CD4-positive, alpha-beta T cell treated with Interleukin-17A for 1 hour (primary cell): ENCODE measurements at places on chromosomes 4 and X.

GRCh38 chr4:127888559-127888958, 7.9 kb downstream of the PLK4 start:
- no peak for DNase-seq

- no peak for DNase-seq
Measured at GRCh38 chr4:86611757-86612156, 17.6 kb downstream of the PTPN13 start.

DNA sequence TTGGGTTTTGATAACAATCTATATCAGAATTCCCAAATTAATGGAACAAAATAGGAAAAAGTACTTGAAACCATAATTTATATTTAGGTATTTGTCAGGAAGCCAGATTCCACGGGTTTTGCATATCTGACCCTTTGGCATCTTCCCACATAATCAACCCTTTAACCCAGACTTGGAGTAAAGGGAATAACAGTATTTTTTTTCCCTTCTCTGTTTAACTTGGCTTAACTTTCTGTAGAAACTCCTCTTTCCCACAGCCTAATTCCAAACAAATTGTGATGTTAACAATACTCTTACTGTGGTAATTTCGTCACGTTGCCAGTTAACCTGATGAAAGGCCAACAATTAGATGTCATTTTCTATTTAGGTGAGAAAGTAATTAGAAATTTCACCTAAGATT, 49.4 kb upstream of the GUCY1A1 start:
- DNase-seq, result no peak

DNA sequence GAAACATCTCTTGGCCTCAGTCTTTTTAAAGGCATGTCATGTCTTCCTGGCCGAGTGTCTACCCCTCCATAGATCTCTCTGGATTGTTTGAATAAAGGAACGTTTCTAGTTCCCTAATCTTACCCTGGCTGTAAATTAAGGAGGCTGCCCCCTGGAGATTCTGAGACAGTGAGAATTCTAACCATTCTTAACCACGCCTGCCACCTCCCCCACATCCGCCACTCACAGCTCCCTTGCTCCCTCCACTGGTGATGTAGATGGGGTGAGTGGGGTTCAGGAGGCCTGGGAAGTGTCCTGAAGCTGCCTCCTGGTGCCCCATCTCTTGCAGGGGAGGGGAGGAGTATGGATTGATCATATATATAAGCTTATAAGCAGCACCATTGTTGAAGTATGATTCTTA, 48.0 kb upstream of the TRIM2 start:
- DNase-seq, result peak; percentile 32

GRCh38 chr4:1337376-1337831, 9.6 kb upstream of the UVSSA start:
- no peak for DNase-seq

- no peak for DNase-seq
Measured at GRCh38 chr4:184993247-184993646, 25.0 kb upstream of the HELT start.

DNA sequence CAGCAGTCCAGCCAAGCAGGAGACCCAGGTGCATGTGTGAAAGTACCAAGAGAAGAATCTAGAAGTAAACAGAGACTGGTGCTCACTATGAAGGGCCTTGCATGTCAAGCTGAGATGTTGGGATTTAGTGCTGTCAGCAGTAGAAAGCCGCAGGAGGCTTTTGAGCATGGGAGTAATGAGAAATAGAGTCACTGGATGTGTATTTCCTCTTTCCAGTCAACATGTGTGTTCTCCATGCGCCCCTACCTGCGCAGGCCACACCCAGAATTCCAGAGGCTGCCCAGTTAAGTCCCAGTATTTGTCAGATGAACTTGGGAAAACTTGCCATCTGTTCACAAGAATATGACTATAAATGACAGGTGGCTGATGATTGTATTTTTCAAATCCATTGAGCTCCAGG, 4.5 kb upstream of the MAMLD1 start:
- no peak for DNase-seq

DNA sequence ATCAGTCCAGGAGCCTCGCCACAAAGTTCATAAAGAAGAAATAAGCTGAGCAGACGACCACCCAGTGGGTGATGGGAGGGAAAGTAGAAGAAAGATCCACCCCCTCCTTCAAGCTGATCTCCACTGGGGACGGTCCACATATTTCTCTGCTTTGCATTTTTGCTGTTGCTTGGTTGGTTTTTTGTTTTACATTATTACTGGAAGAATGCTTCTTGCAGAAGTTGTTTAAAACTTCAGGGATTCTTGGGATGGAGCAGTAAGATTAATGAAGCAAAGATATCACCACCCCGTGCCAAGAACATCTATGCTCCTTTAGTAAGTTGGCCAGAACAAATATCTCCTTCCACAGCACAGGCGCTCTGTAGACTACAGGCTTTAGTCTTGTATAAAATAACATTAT, 30.1 kb downstream of the LGI2 start:
- DNase-seq, result no peak

GRCh38 chr4:128924951-128925350, 115.5 kb downstream of the JADE1 start:
- DNase-seq, result no peak

- DNase-seq, result no peak
Measured at GRCh38 chr4:152351080-152351479, 184.8 kb downstream of the FBXW7 start.

- no peak for DNase-seq
Measured at GRCh38 chr4:149409146-149409545, 406.5 kb downstream of the IQCM start.

GRCh38 chr4:83558680-83559079, 22.8 kb downstream of the GPAT3 start:
- DNase-seq, result no peak

- DNase-seq, result no peak
Measured at GRCh38 chrX:53047228-53047627, 1.4 kb upstream of the GPR173 start.

DNA sequence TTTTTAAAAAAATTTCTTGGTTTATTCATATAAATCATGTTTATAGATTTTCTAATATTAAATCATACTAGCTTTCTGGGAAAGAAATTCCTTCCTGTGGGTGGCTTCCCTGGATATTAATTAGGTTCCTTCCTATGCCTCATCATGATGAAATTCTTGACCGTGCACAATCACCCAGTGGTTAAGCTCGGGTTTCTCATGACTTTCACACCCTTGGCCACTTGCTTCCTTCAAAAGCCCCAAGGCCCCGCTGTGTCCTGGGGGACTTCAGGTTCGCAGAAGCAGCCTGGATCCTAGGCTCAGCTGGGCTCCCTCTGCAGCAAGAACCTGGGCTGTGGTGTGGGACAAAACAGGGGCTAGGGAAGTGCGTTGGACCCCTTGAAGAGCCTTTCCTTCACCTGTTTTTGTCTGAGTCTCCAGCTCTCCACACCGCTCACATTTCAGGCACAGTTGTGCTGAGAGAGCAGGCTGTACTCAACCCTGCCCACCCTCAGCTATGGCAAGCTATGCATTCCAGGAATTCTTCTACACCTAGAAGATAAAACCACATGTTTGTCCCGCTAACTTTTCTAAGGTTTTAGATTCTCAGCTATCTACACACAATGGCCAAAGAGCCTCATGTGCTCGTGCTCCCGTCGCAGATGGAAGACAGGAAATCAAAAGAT, 48.9 kb upstream of the TMSB15B start:
- DNase-seq, result no peak

DNA sequence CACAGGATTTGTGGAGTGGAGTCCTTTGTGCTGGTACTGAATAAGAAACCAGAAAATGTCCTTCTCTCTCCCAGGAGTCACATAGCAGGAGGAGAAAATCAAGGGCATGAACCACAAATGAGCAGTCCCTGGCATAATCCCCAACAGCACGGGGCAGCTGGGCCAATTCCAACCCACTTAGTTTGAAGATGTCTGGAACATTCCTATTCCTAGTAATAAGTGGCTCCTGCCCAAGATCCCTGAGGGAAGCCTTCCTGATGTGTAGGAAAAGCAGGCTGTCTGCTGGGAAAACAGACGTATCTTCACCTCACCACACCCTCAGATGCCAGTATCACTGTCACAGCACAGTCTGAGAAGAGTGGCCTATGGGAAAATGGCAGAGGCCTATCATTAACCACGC, 182.8 kb upstream of the MAP3K15 start:
- no peak for DNase-seq
